ENCODE measurements at places on chromosomes 5 and 9. TPM values are rescaled to one million over a fixed set of nuclear protein-coding genes. Genes with fewer than 3 reads are reported as not detected.
A peak's percentile ranks its signal among the peaks of the same experiment; 100 is the strongest.

The TPPP gene
- 0.29 TPM for total RNA-seq

The C5orf46 gene
- not detected for total RNA-seq

- peaks cover 4% of the 10 kb centered on the region for H3K27me3 ChIP-seq
- H3K27ac ChIP-seq: no peak overlapping the region
- H3K4me1 ChIP-seq: no peaks in the 10 kb centered on the region
- H3K36me3 ChIP-seq: no peaks in the 10 kb centered on the region
These were observed 159.2 kb downstream of the NSG2 start for GRCh38 chr5:174204535-174205313.

DNA sequence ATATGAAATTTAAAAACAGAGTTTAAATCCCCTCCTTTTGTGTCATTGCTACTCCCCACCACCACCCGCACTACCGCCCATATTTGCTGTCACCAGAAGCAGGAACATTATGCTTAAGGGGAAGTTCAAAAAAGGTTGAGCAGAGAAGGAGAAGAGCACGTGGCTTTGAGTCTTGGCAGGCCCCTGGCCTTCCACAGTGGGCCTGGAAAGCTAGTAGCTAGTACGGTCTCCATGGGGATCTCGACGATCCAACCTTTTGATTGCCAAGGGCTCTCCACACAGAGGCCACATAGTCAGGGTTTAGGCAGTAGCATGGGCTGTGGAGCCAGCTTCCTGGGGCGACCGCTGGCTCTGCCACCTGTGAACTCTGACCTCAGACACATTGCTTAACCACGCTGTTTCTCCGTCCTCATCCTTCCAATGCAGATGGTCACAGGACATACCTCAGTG is 90.1 kb downstream of the GOLPH3 start:
- DNase-seq: no peak
- no peak overlapping the region for H3K27ac ChIP-seq
- H3K4me1 ChIP-seq: no peaks in the 10 kb centered on the region
- no peaks in the 10 kb centered on the region for H3K27me3 ChIP-seq
- H3K36me3 ChIP-seq: no peaks in the 10 kb centered on the region

GRCh38 chr5:95237324-95237723 is 47.6 kb downstream of the MCTP1 start:
- H3K4me3 ChIP-seq: no peak overlapping the region
- H3K27ac ChIP-seq: no peak overlapping the region
- peaks cover 10% of the 10 kb centered on the region for H3K4me1 ChIP-seq
- H3K36me3 ChIP-seq: no peaks in the 10 kb centered on the region
- no peak for DNase-seq

- no peak overlapping the region for H3K27ac ChIP-seq
- H3K4me3 ChIP-seq: no peak overlapping the region
- no peaks in the 10 kb centered on the region for H3K27me3 ChIP-seq
These were observed 55.9 kb downstream of the MLLT3 start for GRCh38 chr9:20566401-20566800.

DNA sequence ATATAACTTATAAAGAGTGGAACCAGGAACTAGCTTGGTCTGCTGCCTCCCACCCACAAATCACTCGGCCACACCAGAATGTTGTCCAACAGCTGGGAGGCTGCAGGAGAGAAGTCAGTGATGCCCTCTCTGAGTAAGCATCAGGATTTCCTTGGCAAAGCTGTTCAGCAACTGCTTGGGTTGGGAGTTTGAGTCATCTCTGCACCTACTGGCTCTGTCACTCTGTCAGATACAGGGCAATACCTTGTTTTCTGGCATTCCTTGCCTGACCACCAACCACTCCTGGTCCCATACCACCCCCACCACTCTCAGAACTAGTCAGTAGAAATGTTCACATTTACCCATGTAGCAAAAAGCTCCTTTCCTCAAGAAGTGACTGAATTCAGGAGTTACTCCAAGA is 36.8 kb upstream of the GCNT4 start:
- DNase-seq: peak; percentile 31
- no peak overlapping the region for H3K27ac ChIP-seq
- no peaks in the 10 kb centered on the region for H3K27me3 ChIP-seq
- H3K4me3 ChIP-seq: no peak overlapping the region
- H3K36me3 ChIP-seq: no peaks in the 10 kb centered on the region

- no peak for DNase-seq
- H3K36me3 ChIP-seq: no peaks in the 10 kb centered on the region
- H3K27me3 ChIP-seq: no peaks in the 10 kb centered on the region
- H3K4me3 ChIP-seq: no peak overlapping the region
- no peaks in the 10 kb centered on the region for H3K4me1 ChIP-seq
These were observed 60.9 kb upstream of the UBAC1 start for GRCh38 chr9:136021872-136022681.

- no peaks in the 10 kb centered on the region for H3K27me3 ChIP-seq
- H3K36me3 ChIP-seq: no peaks in the 10 kb centered on the region
- DNase-seq: peak; percentile 65
These were observed 47.6 kb downstream of the THBS4 start for GRCh38 chr5:80082731-80083100.

The UNC13B gene
- total RNA-seq: 1.2 TPM

- no peak for DNase-seq
- no peaks in the 10 kb centered on the region for H3K36me3 ChIP-seq
- no peak overlapping the region for H3K27ac ChIP-seq
- H3K27me3 ChIP-seq: peaks cover 5% of the 10 kb centered on the region
- peaks cover 5% of the 10 kb centered on the region for H3K4me1 ChIP-seq
- no peak overlapping the region for H3K4me3 ChIP-seq
These were observed 34.7 kb downstream of the LAMC3 start for GRCh38 chr9:131043646-131044045.

DNA sequence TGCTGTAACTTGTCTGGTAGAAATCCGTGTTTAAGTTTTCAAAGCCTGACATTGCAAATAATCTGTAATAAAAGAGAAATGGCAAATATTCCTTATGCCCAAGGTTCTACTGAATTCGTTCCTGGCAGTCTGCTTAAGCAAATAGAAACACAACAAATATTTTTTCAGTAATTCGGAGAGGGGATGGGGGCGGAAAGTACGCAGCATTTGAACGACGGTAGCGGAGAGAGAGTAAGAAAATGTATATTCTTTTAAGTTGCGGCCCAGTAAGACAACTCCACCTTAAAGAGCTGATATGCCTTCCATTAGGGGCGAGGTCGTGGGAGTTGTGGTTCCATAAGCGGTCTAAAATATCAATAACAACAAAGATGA is 569 bp downstream of the YIPF5 start:
- H3K27ac ChIP-seq: peak overlapping the region; percentile 100
- DNase-seq: no peak
- H3K27me3 ChIP-seq: no peaks in the 10 kb centered on the region
- H3K36me3 ChIP-seq: peaks cover 11% of the 10 kb centered on the region
- peaks cover 41% of the 10 kb centered on the region for H3K4me1 ChIP-seq
- peak overlapping the region; percentile 100 for H3K4me3 ChIP-seq

DNA sequence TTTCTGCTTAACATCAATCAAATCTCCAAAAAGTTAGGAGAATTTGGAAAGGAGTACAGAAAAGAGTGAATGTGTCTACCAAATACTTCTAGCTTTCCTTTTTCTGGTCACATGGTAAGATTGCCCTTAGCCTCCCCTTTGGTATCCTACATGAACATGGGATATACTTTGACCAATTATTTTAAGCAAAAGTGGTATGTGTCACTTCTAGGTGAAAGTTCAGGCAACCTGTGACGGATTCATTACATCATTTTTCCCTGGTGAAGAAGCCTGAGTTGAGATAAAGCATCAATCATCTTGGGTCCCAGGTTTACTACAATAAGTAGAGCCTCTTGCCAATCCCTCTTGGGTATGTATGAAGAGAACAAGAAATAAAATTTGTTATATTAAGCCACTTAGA is 419.2 kb downstream of the PDE4D start:
- no peak overlapping the region for H3K4me3 ChIP-seq
- no peaks in the 10 kb centered on the region for H3K36me3 ChIP-seq
- no peaks in the 10 kb centered on the region for H3K4me1 ChIP-seq
- H3K27me3 ChIP-seq: peaks cover 5% of the 10 kb centered on the region

DNA sequence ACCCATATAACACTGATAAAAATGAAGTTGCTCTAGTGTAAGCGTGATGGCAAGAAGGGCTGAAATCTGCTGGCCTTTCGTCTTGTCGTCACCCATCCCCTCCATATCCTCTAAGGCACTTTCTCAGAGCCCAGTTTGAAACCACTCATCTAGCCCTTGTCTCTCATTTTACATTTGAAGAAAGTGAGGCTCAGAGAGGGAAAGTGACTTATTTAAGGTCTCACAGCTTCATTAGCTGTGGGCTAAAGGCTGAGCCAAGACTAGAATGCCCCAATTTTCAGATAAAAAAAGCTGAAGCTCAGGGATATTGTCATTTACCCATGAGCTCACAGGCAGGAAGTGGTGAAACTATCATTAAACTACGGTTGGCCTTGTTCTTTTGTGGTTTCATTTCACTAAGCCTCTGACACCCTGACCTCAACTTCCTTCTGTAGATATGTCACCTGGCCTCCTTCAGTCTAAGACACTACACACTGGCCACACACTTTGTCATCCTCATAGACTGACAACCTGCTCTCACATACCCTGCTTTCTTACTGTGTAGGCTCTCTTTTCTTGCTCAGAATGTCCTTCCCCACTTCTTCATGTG is 176.7 kb upstream of the DMAC1 start:
- H3K27ac ChIP-seq: peak overlapping the region; percentile 51
- peak overlapping the region; percentile 10 for H3K4me3 ChIP-seq
- no peaks in the 10 kb centered on the region for H3K36me3 ChIP-seq

The SRD5A1 gene
- 22.8 TPM for total RNA-seq

DNA sequence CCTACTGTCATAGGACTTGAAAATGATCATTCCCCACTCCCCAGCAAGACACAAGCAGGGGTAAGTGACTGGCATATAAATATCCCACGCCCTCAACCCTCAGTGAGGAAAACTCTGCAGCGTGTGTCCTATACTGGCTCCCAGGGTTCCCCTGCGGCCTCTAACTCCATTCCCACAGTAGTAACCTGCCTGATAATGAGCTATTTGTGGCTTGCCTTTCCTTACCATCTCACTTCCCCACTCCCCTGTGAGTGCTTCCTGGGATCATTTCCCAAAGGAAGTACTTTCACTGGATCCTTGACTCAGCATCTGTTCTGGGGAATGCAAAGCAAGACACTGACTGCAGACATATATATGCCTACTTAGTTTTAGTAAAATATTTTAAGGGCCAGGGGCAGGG is 14.3 kb downstream of the CDC14B start:
- no peak overlapping the region for H3K4me3 ChIP-seq
- H3K27ac ChIP-seq: no peak overlapping the region
- no peaks in the 10 kb centered on the region for H3K4me1 ChIP-seq
- H3K36me3 ChIP-seq: no peaks in the 10 kb centered on the region
- H3K27me3 ChIP-seq: peaks cover 20% of the 10 kb centered on the region

The CD274 gene
- total RNA-seq: 16.4 TPM

DNA sequence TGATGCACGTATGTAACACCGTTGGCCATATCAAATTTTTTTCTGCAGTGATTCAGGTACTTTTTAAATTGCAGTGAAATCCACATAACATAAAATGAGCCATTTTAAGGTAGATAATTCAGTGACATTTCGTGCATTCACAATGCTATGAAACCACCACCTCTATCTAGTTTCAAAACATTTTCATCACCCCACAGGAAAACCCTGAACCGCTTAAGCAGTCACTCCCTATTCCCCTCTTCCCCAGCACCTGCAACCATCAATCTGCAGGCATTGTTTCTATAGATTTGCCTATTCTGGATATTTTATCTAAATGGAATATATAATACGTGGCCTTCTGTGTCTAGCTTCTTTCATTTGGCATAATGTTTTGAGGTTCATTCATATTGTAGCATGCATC is 79.2 kb downstream of the BOD1 start:
- DNase-seq: no peak
- no peak overlapping the region for H3K4me3 ChIP-seq
- no peak overlapping the region for H3K27ac ChIP-seq
- peaks cover 11% of the 10 kb centered on the region for H3K27me3 ChIP-seq
- H3K4me1 ChIP-seq: no peaks in the 10 kb centered on the region
- no peaks in the 10 kb centered on the region for H3K36me3 ChIP-seq

- no peak overlapping the region for H3K27ac ChIP-seq
- DNase-seq: no peak
- no peak overlapping the region for H3K4me3 ChIP-seq
These were observed 149.1 kb downstream of the ATP10B start for GRCh38 chr5:160702934-160703333.

GRCh38 chr9:87198716-87199115 is 251.4 kb upstream of the GAS1 start:
- no peak for DNase-seq
- no peaks in the 10 kb centered on the region for H3K4me1 ChIP-seq
- H3K27me3 ChIP-seq: peaks cover 42% of the 10 kb centered on the region
- H3K4me3 ChIP-seq: no peak overlapping the region

The CNTNAP3 gene
- not detected for total RNA-seq

GRCh38 chr9:38195737-38196161 is 126.7 kb upstream of the SHB start:
- H3K27ac ChIP-seq: no peak overlapping the region
- H3K27me3 ChIP-seq: peaks cover 7% of the 10 kb centered on the region
- H3K4me3 ChIP-seq: no peak overlapping the region
- H3K36me3 ChIP-seq: no peaks in the 10 kb centered on the region
- DNase-seq: no peak

GRCh38 chr9:129720181-129720864 is 32.5 kb downstream of the PTGES start:
- no peaks in the 10 kb centered on the region for H3K36me3 ChIP-seq
- H3K4me1 ChIP-seq: no peaks in the 10 kb centered on the region
- no peak overlapping the region for H3K4me3 ChIP-seq
- peaks cover 17% of the 10 kb centered on the region for H3K27me3 ChIP-seq
- DNase-seq: no peak
- no peak overlapping the region for H3K27ac ChIP-seq

DNA sequence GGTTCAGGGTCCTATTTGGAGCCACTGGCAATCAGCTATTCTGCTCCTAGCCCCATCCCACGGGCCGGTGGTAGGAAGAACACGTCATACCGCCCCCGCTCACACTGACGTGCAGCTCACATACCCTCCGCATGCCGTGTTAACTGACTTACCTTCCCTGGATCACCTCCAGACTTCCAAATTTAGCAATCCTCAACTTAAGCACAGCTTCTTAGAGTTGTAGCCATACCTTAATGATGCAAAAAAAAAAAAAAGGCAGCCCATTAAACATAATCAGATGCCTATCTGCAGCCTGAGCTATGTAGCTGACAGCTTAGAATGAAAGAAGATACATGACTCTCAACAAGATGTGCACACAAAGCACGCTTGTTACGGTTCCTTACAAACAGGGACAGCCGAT is 93.0 kb downstream of the IRX2 start:
- no peaks in the 10 kb centered on the region for H3K27me3 ChIP-seq
- H3K27ac ChIP-seq: no peak overlapping the region
- DNase-seq: no peak
- H3K4me1 ChIP-seq: no peaks in the 10 kb centered on the region

- H3K36me3 ChIP-seq: peaks cover 12% of the 10 kb centered on the region
- no peak for DNase-seq
- peaks cover 57% of the 10 kb centered on the region for H3K27me3 ChIP-seq
- H3K27ac ChIP-seq: no peak overlapping the region
- H3K4me1 ChIP-seq: peaks cover 5% of the 10 kb centered on the region
These were observed 781 bp upstream of the COL23A1 start for GRCh38 chr5:178590924-178591423.
